Dorsolateral prefrontal cortex (tissue), 122 donors: ENCODE measurements at places on chromosomes 12 and 14. TPM values are rescaled to one million over a fixed set of nuclear protein-coding genes. Genes with fewer than 3 reads are reported as not detected.

DNA sequence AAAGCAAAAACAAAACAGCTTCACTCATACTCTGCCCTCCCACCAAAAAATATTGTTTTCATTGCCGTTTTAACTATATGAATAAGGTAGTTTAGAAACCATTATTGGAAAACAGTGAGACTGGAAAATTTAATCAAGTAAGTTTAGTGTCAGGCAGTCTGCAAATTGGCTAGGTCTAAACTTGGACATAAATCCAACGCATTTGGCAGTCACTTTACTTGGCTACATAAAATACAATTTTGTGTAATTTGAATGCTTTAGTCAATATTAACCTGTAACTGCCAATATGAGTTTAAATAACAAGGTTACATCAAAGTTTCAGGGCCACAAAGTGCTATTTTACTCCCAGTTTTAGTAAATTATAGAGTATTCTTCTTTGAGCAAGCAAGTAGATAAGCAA lies 202.3 kb upstream of the SLC38A2 start:
- DNase-seq = no peak

DNA sequence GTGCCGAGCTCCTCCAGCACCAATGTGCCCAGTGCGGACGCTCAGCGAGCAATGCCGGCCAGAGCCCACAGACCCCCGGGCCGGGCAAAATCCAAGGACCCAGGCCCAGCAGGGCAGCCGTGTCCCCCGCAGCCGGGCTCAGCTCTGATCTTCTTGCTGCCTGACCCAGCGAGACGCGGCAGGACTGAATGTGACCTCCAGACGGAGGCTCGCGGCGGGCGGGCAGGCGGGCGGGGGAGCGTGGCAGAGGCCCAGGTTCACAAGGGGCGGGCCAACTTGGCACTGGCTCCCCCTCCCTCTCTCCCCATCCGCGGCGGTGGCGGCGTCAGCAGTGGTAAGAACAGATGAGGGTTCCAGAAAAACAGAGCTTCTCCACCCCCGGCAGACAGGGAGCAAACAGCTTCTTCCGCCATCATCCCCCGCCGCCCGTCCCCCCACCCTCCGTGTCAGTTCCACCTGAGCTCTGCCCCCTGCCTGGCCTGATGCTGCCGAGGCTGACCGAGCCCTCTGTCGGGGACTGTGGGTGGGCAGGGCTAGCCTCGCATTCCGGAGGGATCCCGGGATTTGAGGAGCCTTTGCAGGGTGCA lies 94.3 kb downstream of the RFLNA start:
- peak; percentile 86 for DNase-seq

- no peak for DNase-seq
Measured at GRCh38 chr12:54749191-54749818, 101.1 kb upstream of the DCD start.

DNA sequence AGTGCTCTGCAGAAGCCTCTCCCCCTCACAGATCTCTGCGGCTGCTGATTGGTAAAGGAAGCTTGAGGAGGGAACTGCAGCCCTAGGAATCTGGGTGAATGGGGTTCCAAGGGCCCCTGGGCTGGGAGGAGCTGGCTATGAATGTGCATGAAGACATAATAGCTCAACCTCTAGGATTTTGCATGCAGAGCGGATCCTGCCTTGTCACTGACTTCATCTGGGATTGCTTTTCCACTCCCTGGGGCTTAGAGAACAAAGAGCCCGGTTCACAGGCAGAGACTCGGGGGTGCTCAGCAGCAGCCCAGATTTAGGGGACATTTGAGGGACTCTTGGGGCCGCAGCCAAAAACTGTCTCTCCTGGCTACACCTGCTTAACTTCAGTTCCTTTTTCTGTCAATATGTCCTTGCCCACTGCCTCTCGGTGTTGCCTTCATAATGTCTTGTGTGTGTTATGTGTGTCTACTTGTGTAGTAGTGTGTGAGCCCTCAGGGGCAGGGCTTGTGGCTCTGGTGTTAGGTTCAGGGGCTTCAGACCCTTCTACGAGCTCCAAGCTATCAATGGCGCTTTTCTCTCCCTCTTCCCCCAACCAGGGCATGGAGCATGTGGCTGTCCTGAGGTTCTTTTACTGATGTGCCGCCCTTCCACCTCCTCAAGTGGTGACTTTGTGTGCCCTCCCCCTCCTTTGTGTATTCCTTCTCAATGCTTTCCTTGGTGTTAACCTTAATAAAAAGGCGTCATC lies 1.9 kb downstream of the CCDC184 start:
- peak; percentile 63 for DNase-seq

DNA sequence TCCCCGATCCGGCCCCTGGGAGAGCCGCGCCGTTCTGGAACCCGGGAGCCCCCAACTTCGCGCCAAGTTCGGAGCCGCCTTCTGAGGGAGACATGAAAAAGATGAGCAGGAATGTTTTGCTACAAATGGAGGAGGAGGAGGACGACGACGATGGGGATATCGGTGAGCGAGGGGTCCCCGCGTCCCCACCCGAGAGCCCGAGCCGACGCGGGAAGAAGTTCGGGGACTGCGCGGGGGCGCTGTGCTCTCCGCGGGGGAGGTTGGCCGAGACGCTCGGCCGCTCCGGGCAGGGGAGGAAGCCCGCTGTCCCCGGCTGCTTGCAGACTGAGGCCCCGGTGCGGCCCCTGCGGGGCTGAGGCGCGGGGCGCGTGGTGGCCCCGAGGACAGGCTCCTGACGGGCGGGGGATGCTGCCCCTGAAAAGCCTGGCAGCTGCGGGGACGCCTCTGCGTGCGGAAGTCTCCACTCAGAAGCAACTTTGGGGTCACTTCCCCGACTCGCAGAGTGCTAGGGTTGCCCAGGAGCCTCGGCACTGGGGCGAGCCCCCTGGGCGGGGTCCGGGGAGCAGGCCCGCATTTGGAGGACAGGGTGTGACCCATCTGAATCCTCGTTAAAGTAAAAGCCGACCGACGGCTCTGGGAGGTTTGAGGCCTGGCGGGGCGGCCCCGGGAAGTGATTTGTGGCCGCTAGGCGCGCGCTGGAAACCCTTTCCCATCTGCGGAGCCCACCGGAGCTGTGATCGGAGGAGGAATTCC lies 511 bp downstream of the ANO6 start:
- DNase-seq = peak; percentile 36

GRCh38 chr12:75592638-75593335 lies 81.4 kb upstream of the KRR1 start:
- no peak for DNase-seq

- no peak for DNase-seq
Measured at GRCh38 chr12:32989705-32990104, 93.1 kb upstream of the PKP2 start.

GRCh38 chr14:81584495-81584894 lies 50.8 kb upstream of the SEL1L start:
- no peak for DNase-seq

GRCh38 chr12:102958073-102958829 lies 777 bp downstream of the ASCL1 start:
- no peak for DNase-seq

- no peak for DNase-seq
Measured at GRCh38 chr12:23376238-23376637, 573.2 kb downstream of the SOX5 start.

DNA sequence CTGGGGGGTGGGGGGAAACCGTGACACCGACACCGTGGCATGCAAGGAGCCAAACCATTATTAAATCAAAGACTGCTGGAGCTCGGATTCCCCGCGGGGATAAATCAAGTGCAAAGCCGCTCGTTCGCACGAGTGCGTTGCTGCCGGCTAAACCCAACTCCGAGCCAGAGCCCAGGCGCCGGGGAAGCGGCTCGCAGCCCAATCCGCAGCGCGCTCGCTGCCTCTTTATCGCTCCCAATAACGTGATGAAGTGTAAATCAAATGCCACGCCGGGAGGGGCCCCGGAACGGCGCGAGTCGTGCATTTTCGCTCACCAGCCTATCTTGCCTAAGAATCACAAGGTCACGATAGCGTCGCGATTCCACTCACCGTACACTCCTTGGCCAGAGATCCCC lies 1.3 kb downstream of the MDGA2 start:
- no peak for DNase-seq

- peak; percentile 78 for DNase-seq
Measured at GRCh38 chr12:59595883-59596540, at the start of gene SLC16A7. Gene SLC16A7 (plus strand): TSS chr12:59596029. CDS start chr12:59704802, 108,773 bp downstream.

DNA sequence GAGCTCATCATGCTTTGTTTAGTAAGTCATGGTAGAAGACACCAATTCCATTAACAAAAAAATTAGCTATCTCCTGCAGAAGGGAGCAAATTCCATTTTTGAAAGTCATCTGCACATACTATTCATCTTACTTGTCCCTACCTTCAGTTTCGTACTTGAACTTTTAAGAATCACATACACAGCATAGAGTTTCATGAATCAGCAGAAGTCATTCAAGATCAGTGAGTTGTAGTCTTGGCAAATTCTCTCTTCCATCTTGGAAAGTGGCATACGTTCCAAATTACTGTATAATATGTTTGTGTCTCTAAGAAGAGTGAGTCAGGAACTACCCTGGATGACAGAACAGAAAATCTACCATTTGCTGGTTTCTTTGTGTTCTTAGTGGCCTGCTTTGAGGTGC lies 14.1 kb downstream of the VRK1 start:
- DNase-seq = no peak

DNA sequence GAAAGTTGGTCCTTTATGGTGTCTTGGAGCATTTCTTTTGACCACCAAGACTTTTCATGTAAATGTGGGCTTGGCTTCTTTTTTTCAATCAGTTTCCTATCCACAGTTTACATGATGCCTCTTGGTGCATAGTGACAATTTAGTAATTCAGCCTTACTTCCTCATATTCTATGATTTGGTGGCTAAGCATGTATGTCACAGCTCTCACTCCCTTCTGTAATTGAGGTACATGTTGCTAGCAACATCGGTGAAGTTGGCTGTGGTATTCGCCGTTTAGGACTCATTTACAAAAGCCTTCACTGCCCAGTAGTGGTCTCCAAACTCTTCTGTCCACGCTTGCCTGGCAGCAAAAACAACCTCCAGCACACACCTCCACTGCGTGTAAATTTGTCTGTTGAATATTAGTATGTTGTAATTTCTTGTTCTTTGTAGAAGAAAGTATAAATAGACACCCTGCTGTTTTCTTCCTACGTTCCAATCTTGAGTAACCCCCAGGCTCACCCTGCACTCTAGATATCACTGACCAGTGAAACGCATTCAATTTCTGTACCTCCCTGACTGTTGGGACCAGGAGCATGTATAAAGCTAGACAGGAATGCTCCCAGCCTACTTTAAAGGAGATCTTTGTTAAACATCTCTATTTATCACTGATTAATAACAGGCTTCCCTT lies 90.4 kb downstream of the PPP2R5C start:
- DNase-seq = no peak

DNA sequence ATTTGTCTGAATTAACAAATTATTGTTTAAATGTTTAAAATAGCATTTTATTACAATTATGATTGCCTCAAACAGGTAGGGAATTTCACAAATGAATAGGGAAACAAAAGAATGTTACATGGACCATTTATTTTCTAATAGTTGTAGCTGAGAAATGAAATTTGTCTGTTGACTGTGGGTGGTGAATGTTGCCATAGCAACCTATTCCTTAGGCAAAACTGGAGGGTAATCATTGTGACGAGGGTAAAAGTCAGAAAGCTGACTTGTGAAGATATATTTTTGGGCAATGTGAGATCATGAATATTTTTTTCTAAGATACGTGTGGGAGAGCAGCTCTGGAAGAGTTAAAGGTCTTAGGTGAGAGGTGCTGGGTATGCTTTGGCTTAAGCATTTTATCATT lies 24.2 kb upstream of the CLEC14A start:
- no peak for DNase-seq

DNA sequence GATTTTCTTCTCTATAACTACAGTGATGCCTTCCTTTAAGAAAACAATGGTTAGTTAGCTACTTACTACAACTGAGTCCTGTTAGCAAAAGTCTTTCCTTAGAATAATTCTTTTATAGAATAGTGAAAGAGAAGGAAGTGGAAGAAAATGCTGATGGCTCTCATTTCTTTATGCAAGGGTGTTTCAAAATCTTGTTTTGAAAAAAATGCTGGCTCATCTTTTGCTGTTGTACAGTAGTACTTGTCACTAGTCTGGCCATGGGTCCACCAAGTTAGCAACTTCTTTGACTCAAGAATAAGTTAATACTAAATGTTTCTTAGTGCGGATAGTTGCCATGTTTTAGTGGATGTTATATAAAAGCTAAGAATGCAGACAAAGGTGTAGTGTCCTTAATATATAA lies 225.4 kb downstream of the PTPRO start:
- DNase-seq = no peak

DNA sequence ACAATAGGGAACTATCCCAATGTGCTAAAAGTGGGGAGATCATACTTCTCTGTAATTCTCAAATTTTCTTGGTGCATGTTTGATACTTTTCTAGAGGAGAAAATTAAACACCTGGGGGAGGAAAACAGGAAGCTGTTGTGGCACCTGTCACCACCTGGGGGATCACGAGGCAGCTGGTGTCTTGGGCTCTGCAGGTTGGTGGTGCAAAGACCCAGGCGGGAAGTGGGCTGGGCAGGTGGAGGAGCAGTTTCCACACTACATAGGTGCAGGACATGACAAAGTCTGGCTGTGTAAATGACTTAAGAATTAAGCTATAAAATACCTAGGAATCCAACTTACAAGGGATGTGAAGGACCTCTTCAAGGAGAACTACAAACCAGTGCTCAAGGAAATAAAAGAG lies 23.2 kb downstream of the PEX5 start:
- no peak for DNase-seq

GRCh38 chr12:48005001-48005749 lies 899 bp upstream of the COL2A1 start:
- DNase-seq = no peak

DNA sequence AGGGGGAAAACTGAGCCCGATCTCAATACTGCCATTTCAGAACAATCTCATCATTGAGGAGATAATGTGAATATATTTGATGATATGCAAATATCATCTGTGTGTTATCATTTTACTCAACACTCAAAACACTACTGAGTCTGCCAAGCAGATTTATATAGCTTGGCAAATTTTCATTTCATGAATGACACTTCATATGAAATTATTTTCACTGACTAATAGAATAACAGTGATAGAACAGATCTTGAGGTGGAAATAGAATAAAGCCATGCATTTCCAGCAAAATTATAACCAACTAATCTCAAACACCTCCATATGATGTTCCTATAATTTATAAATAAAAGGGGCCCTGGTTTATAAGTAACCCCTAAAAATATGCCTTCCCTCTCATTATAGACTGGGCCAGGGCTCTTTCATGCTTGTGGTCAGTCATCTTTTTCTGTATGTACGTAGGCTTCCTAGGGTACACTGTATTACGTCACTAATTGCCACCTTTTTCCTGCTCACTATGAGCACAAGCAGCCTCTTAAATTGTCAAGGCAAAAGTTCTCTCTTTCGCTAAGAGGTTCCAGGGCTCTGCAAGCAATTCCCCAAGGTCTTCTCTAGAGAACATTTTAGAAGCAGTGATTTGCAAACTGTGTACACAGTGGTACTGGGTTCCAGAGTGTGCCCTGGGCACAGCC lies 197.1 kb upstream of the FOXN3 start:
- DNase-seq = no peak

- DNase-seq = no peak
Measured at GRCh38 chr14:96265383-96266095, 9.5 kb downstream of the BDKRB1 start.

GRCh38 chr12:131027264-131027663 lies 73.6 kb downstream of the ADGRD1 start:
- DNase-seq = no peak

- peak; percentile 7 for DNase-seq
Measured at GRCh38 chr14:100899884-100900771, 3.4 kb downstream of the RTL1 start.

ITGB7 gene
- 0.56 TPM for total RNA-seq

TPH2 gene
- total RNA-seq = 1.2 TPM

PDZRN4 gene
- 15.0 TPM for total RNA-seq

HOXC10 gene
- not detected for total RNA-seq

PGF gene
- total RNA-seq = 4.0 TPM

AQP2 gene
- not detected for total RNA-seq

TEX22 gene
- total RNA-seq = 5.3 TPM

NEUROD4 gene
- not detected for total RNA-seq

CD163L1 gene
- 2.7 TPM for total RNA-seq
